ENCODE measurements at places on chromosomes 1 and 21.

- no peak for DNase-seq
These were observed 688.5 kb downstream of the MATN1 start for GRCh38 chr1:30034627-30035521.

DNA sequence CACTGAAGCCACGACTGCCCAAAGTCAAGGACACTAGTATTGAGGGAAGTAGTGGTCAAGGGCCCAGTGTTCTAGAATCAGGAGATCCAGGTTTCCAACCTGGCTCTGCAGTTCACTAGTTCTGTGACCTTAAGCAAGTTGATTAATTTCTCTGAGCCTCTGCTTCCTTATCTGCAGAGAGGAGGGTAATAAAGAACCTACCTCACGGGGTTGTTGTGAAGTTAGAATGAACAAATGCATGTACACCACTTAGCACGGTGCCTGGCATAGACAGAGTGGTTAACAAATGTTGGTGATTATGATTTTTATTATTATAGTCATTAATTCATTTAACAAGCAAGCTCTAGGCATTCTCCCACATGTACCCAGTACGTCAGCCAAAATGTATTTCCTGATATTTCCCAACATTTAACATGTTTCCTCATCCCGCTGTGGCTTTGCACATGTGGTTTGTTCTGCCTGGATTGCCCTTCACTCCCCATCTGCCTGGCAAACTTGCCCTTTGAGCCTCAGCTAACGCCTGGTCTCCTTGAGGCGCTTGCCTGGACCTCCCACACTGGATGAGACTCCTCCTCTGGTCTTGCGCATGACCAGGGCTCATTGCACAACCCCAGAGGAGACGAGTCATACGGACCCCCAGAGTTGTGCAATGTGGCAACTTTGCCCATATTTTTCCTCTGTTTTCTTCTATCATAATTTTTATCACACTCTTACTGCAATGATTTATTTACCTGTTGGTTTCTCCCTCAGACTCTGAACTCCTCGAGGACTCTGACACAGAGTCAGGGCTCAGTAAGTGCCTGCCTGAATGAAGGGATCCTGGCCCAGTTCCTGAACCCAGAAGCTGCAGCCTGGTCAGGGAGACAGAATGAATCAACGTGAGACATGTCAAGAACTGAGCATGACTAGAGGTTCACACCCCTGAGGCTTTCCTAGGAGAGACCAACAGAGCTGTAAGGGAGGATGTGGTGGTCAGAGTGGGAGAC is 20.7 kb upstream of the MFSD2A start:
- DNase-seq, result no peak

DNA sequence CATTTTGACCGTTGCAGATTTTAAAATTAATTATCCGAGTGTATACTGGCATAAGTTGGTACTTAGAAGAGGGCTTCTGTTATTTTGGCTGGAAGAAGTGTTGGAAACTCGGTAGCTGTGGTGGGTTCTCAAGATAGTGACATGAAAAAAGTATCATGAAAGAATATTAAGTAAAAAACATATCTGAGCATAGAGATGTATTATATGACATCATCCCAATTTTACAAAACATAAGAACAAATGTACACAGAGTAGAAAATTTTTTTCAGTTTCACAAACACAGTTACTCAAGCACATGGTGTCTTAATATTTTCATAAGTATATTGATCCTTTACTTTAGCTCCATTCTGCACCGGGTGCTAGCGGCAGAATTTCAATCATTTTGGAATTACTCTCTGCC is 684 bp downstream of the IFI16 start:
- DNase-seq, result no peak

DNA sequence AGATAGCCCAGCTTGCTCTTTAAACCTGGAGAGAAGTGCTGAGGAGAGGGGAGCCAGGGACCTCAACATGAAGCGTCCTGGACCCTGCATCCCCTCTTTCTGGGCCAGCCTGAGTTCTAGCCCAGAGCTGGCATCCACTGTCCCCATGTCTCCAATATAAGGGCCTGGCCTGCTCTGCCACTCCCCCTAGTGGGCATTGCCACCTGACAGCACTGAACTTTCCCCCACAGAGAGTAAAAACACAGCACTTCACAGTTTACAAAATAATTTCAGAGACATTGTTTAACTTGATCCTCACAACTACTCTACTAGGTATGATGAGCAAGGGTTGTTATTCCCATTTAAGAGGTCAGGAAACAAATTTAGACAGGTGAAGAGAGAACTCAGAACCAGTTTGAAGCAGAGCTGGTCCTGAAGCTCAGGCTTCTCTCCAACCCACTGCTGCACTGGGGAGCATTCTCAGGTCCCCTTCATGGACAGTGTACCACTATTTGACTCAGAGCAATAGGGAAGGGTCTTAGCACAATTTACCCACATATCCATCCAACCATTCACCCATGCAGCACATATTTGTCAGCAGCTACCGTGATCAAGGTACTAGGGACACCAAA is 151.2 kb downstream of the DMRTA2 start:
- peak; percentile 5 for DNase-seq

DNA sequence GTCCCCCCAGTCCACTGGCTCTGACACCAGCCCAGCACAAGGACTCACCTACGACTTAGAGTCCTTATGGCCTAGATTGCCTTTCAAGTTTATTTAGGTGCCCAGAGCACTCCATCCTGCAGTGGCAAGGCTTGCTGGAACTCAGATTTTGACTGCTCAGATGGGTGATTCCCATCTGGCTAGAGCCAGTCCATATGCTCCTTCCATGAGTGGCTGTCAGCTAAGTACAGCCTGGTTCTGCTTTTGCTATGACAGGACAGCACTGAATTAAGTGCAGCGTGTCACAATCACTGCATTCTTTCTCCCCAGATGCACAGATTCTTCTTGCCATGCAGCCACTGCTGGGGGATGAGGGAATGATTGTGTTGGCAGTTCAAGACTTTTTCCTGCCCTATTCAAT is 43.8 kb downstream of the GPR52 start:
- DNase-seq, result no peak

GRCh38 chr1:55056632-55056992 is 17.3 kb downstream of the PCSK9 start:
- no peak for DNase-seq

DNA sequence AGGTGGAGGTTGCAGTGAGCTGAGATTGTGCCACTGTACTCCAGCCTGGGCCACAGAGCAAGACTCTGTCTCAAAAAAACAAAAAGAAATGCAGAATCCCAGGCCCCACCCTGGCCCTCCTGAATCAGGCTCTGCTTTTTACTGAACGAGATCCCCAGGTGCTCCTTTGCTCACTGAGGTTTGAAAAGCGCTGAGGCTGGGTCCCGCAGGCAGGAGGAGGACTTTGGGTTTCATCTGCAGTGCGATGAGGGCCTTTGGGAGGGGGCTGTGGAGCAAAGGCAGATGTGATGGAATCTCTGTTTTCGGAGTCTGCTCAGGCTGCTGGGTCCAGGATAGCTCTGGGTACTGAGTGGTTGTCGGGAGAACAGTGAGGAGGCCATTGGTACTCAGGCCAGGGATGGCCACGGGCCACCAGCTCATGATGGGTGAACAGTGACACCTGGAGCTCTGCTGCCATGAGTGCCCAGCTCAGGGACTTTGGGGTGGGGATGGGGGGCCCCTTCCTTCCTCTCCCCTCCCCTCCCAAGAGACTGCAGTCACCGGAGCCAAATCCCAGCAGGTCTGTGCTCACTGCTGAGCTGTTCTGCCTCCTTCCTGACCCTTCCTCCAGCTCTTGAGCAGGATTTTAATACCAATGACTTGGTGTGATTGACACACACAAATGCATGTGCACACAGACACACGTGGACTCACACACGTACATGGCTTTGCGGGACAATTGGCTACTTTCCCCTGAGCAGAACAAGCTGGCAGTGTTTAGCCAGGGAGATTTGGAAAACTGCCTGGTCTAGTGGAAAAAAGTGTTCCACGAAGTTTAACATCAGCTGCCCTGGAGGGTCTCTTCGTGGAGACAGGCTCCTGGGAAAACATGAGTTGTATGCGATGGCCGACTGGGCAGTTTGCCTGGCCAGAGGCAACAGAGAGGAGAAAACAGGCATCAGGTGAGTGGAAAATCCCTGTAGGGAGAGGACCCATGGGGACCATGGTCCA is 3.6 kb upstream of the DHRS3 start:
- no peak for DNase-seq
